ENCODE measurements at places on chromosomes 5 and 9.
A peak's percentile ranks its signal among the peaks of the same experiment; 100 is the strongest.

GRCh38 chr5:170860818-170861666 lies 776 bp upstream of the RANBP17 start:
- DNase-seq = no peak

GRCh38 chr9:126534431-126535186 lies 79.1 kb upstream of the LMX1B start:
- DNase-seq = no peak

DNA sequence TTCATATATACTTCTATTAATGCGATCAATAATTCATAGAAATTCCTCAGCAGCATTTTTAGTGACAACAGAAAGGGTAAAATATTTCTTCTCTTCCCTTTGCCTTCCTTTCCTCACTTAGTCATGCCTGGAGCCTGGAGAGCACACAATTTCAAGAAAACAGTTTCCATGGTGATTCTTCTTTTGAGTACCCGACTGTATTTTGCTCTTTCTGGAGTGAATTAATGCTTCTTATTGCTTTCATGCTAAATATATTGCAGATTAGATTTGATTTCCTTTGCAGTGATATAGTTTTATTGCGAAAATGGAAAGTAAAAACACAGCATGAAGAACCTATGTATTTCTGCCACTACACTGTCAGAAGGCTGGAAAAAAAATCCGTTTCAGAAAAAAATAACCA lies 153.5 kb downstream of the PPP2R2B start:
- no peak for DNase-seq

DNA sequence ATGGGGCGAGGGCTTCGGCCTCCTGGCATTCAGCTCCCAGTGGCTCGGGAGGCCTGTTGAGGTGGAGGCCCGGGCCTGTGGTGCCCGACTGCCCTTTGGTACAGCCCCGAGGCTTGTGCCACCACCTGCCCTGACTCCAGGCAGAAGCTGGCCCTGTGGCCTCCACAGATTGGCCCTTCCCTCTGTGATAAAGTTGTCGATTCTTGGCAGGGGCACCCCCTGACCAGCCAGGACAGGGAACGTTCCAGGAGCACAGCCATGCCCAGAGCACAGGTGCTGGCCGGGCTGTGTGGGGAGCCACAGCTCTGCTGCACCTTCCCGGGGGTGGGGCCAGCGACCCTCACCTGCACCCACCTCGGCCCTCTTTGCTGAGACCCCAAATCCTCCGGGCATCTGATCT lies 32.7 kb downstream of the SLC6A18 start:
- DNase-seq = no peak

DNA sequence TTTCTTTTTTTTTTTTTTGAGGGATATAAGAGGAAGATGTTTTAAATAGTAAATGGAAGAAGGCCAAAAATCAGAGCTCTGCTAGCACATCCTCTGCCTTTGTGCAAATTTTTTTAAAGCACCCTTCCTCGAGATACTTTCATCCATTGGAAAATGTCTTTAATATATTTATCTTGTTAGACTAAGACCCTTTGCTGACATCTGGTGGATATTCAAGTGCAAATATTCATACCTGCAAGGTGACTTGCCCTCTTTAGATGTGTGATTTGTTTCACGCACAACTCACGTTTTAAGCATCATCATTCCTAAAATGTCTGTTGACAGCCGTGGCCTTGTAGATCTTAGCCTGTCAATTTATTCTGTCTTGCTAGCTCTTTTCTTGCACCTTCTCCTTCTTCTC lies 258.5 kb downstream of the AGTPBP1 start:
- DNase-seq = no peak

GRCh38 chr5:55187370-55187769 lies 14.4 kb upstream of the CDC20B start:
- peak; percentile 28 for DNase-seq

DNA sequence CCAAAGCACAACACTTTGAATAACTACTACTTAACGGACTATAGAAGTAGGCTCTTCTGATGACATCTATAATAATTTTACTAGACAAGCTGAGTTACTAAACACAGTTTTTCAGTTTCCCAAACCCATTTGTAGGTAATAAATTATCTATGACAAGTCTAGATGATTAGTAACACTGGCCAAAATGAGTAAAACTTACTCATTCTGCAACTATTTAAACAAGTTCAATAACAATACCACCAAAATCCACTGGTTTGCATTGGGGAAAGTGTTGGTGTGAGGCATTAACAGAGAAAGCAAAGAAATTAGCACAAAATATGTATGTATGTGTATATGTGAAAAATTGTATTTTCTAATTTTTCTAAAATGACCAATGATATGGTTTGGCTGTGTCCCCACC lies 119.3 kb downstream of the NR2F1-AS1 start:
- DNase-seq = peak; percentile 32

DNA sequence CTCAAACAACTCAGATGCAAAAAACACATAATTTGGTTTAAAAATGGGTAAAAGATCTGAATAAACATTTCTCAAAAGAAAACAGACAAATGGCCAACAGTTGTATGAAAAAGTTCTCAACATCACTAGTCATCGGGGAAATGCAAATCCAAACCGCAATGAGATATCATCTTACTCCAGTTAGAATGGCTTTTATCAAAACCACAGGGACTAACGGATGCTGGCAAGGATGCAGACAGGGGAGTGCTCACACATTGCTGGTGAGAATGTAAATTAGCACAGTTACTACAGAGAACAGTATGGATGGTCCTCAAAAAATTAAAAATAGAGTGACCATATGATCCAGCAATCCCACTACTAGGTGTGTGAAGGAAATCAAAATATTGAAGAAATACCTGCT lies 589.1 kb upstream of the ADAMTS16 start:
- no peak for DNase-seq

DNA sequence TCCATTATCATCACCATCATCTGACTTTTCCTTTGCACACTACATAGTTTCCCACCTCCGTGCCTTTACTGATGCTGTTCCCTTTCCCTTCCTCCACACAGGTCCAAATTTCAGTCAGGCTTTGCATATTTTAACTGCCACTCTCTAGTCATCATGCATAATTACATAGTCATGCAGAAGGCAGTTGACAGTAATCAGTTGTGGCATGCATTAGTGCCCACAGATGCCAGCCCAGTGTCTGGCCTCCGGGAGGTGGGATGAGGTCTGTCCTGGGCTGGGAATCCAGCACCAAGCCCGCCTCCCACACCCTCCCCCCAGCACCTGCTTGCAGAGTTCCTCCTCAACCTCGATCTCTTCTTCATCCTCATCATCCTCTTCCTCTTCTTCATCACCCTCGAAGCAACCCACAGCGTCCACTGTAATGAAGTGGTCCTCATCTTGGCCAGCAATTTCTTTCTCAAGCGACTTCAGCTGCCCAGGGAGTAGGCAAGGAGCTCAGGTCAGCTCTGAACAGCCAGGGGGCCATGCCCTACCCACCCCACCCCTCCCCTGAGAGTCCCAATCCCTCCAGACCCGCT lies 8.8 kb downstream of the BBLN start:
- no peak for DNase-seq

All from foreskin keratinocyte (primary cell).